ENCODE measurements at places on chromosomes 2 and 18. TPM values are rescaled to one million over a fixed set of nuclear protein-coding genes. Genes with fewer than 3 reads are reported as not detected.

- H3K36me3 ChIP-seq = peaks cover 60% of the 10 kb centered on the region
- H3K4me1 ChIP-seq = peaks cover 13% of the 10 kb centered on the region
- H3K27ac ChIP-seq = no peak overlapping the region
- no peak overlapping the region for H3K4me3 ChIP-seq
- no peaks in the 10 kb centered on the region for H3K27me3 ChIP-seq
These were observed 11.8 kb upstream of the MOCOS start for GRCh38 chr18:36175481-36175880.

GRCh38 chr2:19754907-19755306 lies 146.9 kb downstream of the TTC32 start:
- H3K27ac ChIP-seq = no peak overlapping the region
- H3K36me3 ChIP-seq = no peaks in the 10 kb centered on the region
- no peak overlapping the region for H3K4me3 ChIP-seq
- no peaks in the 10 kb centered on the region for H3K27me3 ChIP-seq
- DNase-seq = no peak

DNA sequence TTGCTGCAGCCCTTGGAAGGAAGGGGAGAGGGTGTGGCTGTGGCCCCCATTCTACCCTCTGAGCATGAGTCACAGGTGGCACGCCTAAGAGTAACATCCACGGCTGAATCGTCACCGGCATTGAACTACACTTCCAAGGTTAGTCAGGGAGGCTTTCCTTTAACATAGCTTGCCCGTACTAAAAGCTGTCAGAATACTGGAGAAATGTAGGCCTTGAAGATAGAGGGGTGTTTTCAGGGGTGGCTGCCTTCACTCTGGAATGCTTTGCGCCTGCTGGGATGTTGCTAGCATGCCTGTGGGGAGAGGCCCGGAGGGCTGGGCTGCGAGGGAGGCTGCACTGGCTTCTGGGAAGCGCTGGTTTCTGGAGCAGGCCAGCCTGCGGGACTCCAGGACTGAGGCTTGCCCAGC lies 333.7 kb downstream of the AGAP1 start:
- H3K36me3 ChIP-seq = peaks cover 18% of the 10 kb centered on the region
- no peak for DNase-seq
- H3K27ac ChIP-seq = no peak overlapping the region
- no peak overlapping the region for H3K4me3 ChIP-seq
- H3K4me1 ChIP-seq = no peaks in the 10 kb centered on the region

DTNB gene
- total RNA-seq = 4.5 TPM

GRCh38 chr2:45778720-45779171 lies 127.3 kb downstream of the PRKCE start:
- no peak overlapping the region for H3K4me3 ChIP-seq
- no peak overlapping the region for H3K27ac ChIP-seq
- H3K27me3 ChIP-seq = no peaks in the 10 kb centered on the region
- peaks cover 53% of the 10 kb centered on the region for H3K4me1 ChIP-seq
- H3K36me3 ChIP-seq = no peaks in the 10 kb centered on the region

- DNase-seq = no peak
- H3K36me3 ChIP-seq = no peaks in the 10 kb centered on the region
- no peaks in the 10 kb centered on the region for H3K4me1 ChIP-seq
- no peak overlapping the region for H3K27ac ChIP-seq
These were observed 42.3 kb upstream of the IMP4 start for GRCh38 chr2:130300258-130300969.

PLEKHH2 gene
- 1.3 TPM for total RNA-seq

GRCh38 chr18:3086871-3087270 lies 73.9 kb upstream of the LPIN2 start:
- H3K36me3 ChIP-seq = peaks cover 82% of the 10 kb centered on the region
- H3K27me3 ChIP-seq = no peaks in the 10 kb centered on the region
- H3K27ac ChIP-seq = no peak overlapping the region
- no peak overlapping the region for H3K4me3 ChIP-seq

- H3K4me3 ChIP-seq = no peak overlapping the region
- H3K36me3 ChIP-seq = no peaks in the 10 kb centered on the region
- no peak for DNase-seq
- no peaks in the 10 kb centered on the region for H3K4me1 ChIP-seq
- no peak overlapping the region for H3K27ac ChIP-seq
- no peaks in the 10 kb centered on the region for H3K27me3 ChIP-seq
These were observed 298.4 kb upstream of the ZNF521 start for GRCh38 chr18:25650201-25650941.

GRCh38 chr2:238853721-238854120 lies 5.8 kb downstream of the TWIST2 start:
- H3K4me1 ChIP-seq = peaks cover 8% of the 10 kb centered on the region
- peaks cover 97% of the 10 kb centered on the region for H3K27me3 ChIP-seq
- H3K36me3 ChIP-seq = no peaks in the 10 kb centered on the region
- no peak overlapping the region for H3K27ac ChIP-seq
- H3K4me3 ChIP-seq = no peak overlapping the region

UGT1A5 gene
- total RNA-seq = not detected

KCNJ13 gene
- not detected for total RNA-seq

GRCh38 chr2:101638817-101639605 lies 58.5 kb upstream of the MAP4K4 start:
- no peaks in the 10 kb centered on the region for H3K36me3 ChIP-seq
- peaks cover 6% of the 10 kb centered on the region for H3K4me1 ChIP-seq
- no peaks in the 10 kb centered on the region for H3K27me3 ChIP-seq

- no peak overlapping the region for H3K4me3 ChIP-seq
- no peak overlapping the region for H3K27ac ChIP-seq
- no peak for DNase-seq
- no peaks in the 10 kb centered on the region for H3K27me3 ChIP-seq
These were observed 112.8 kb downstream of the PHLPP1 start for GRCh38 chr18:62828091-62828640.

REG1B gene
- not detected for total RNA-seq

GRCh38 chr2:150476809-150477302 lies 10.6 kb downstream of the RND3 start:
- H3K27me3 ChIP-seq = no peaks in the 10 kb centered on the region
- peak overlapping the region; percentile 36 for H3K4me3 ChIP-seq
- DNase-seq = no peak
- peaks cover 100% of the 10 kb centered on the region for H3K4me1 ChIP-seq
- H3K27ac ChIP-seq = peak overlapping the region; percentile 97

ZNF804A gene
- total RNA-seq = not detected

- H3K36me3 ChIP-seq = no peaks in the 10 kb centered on the region
- peak overlapping the region; percentile 96 for H3K27ac ChIP-seq
- H3K27me3 ChIP-seq = peaks cover 13% of the 10 kb centered on the region
- DNase-seq = no peak
- H3K4me1 ChIP-seq = peaks cover 36% of the 10 kb centered on the region
These were observed 725 bp downstream of the FIGN start for GRCh38 chr2:163734881-163735684.

GRCh38 chr2:216563646-216564045 lies 65.0 kb downstream of the RPL37A start:
- no peaks in the 10 kb centered on the region for H3K27me3 ChIP-seq
- no peak overlapping the region for H3K4me3 ChIP-seq
- no peaks in the 10 kb centered on the region for H3K36me3 ChIP-seq
- no peak for DNase-seq
- no peak overlapping the region for H3K27ac ChIP-seq
- peaks cover 14% of the 10 kb centered on the region for H3K4me1 ChIP-seq

DNA sequence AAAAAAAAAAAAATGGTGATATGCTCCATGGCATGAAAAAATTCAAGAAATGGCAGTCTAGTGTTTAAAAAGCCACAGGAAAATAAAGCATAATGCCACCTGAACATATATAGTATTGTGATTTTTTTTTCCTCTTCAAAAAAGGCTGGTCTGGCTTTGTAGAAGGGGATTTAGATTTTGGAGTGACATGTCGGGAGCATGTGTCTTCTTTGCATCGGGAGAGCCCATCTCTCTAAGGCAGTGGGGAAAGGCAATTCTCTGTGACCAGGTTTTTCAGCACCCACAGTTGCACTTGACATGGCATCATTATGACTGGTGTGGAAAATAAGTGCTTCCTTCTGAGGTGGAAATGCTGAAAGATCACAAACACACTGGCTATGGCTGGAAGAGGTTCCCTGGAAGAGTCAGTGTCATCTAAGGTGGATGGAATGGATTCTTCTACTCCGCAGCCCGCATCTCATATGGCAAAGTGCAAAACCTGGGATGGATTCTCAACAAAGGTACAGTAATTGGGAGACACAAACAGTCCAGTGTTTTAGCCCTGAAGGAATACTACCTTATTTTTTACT lies 172.5 kb downstream of the AGAP1 start:
- no peak for DNase-seq
- H3K36me3 ChIP-seq = no peaks in the 10 kb centered on the region
- H3K4me3 ChIP-seq = peak overlapping the region; percentile 56
- no peak overlapping the region for H3K27ac ChIP-seq

Data from left ventricle myocardium inferior (tissue), 1 donor.